ENCODE measurements at places on chromosomes 7 and 10. TPM values are rescaled to one million over a fixed set of nuclear protein-coding genes. Genes with fewer than 3 reads are reported as not detected.

DNA sequence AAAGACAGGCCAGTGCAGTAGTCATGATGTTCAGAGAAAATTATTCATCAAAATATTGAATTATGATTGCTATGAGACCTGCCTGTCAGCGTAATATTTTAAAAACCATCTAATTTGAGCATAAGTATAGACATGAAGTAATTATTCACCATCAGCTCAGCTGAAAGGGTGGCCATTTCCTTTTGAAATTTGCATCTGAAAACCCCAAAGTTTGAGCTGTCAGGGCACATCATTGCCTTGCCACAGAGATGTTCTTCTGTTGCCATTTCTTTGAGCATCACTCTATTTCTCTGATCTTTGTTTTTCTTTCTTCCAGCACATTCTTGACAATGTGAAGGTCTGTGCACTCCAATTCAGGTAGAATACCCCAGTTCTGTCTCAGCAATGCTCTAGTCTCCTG, 147.5 kb upstream of the RHOBTB1 start:
- no peak overlapping the region for H3K27ac ChIP-seq
- H3K4me3 ChIP-seq = no peak overlapping the region
- DNase-seq = no peak
- no peaks in the 10 kb centered on the region for H3K27me3 ChIP-seq

GRCh38 chr10:113438652-113439051, 114.2 kb upstream of the HABP2 start:
- H3K36me3 ChIP-seq = no peaks in the 10 kb centered on the region
- no peaks in the 10 kb centered on the region for H3K27me3 ChIP-seq
- no peak overlapping the region for H3K4me3 ChIP-seq
- no peak overlapping the region for H3K27ac ChIP-seq
- no peaks in the 10 kb centered on the region for H3K4me1 ChIP-seq

- peaks cover 47% of the 10 kb centered on the region for H3K27me3 ChIP-seq
- H3K4me1 ChIP-seq = peaks cover 8% of the 10 kb centered on the region
- H3K4me3 ChIP-seq = no peak overlapping the region
- H3K27ac ChIP-seq = no peak overlapping the region
- DNase-seq = no peak
These were observed 167.9 kb downstream of the FRMD4A start for GRCh38 chr10:14162629-14163344.

DNA sequence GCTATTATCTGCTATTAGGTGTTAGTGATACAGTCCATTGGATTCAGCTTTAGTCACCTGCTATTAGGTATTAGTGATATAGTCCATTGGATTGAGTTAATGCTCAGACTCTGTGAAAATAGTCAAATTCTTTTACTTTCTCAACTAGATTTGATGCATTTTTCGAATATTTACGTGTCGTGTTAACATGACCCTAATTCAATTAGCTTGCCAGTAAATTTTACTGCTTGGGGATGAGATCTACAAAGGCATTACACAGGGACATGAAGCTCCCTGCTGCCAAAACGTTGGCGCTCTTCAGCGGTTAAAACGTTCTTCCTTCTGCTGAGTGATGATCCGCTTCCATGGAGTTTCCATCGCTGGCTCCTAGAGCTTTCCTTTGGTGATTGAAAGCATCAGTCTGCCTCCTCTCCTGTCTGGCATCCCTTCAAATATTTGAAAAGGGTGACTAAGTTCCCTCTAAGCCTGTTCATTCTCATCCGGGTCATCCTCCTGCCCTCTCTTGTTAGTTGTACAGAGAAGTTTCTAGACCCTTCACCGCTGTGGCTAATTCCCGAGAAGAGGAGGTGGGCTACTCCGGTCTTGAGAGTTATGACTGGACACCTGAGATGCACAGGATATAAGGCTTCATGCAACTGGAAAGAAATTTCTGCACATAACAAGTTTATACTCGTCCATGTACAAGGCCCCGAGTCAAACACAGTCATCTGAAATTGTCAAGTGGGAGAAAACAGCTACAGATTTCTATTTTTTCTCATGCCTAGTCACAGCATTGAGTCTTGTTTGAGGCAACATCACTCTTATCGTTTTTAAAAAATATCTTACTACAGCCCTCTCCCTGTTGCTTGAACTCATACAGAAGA, 254.0 kb downstream of the KLF6 start:
- DNase-seq = no peak
- no peaks in the 10 kb centered on the region for H3K27me3 ChIP-seq
- no peaks in the 10 kb centered on the region for H3K36me3 ChIP-seq
- no peaks in the 10 kb centered on the region for H3K4me1 ChIP-seq
- H3K27ac ChIP-seq = no peak overlapping the region
- H3K4me3 ChIP-seq = no peak overlapping the region

DNA sequence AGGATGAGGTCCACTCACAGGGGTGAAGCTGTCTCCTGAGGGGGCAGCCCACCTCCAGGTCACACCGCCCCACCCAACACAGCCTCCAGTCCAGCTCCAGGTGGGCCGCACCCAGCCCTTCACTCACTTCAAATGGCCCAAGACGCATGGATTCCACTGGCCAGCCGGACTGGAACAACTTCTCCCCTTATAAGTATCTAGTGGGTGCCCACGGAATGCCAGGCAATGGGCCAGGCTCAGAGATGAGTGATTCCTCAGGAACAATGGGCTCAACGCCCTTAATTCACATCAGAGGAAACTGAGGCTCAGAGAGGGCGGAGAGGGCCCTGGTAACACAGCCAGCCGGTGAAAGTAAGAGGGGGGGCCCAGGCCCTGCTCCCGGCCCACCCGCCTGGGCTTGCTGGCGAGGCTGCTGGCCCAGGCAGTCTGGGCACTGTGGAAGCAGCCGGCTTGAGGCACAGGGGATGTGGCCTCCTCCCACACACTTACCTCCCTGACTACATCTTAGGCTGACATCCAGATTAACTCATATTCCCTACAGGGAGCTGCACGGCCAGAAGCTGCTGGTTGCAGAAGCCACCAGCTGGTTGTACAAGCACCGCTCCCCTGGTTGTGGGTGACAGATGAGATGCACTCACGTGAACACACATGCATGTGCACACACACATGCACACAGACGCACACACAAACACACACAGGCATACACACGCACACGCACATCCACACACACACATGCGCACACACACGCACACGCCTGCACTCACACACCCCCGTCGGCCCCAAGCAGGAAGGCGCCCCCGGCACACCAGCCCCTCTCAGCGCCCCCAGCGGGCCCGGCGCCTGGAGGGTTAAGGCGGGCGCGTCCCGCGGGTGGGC, 1.0 kb upstream of the FAM20C start:
- peaks cover 13% of the 10 kb centered on the region for H3K36me3 ChIP-seq
- no peaks in the 10 kb centered on the region for H3K27me3 ChIP-seq
- peak overlapping the region; percentile 89 for H3K27ac ChIP-seq
- peak overlapping the region; percentile 73 for H3K4me3 ChIP-seq
- H3K4me1 ChIP-seq = peaks cover 45% of the 10 kb centered on the region

GRCh38 chr10:117926491-117926890, 120.2 kb downstream of the RAB11FIP2 start:
- no peaks in the 10 kb centered on the region for H3K4me1 ChIP-seq
- no peaks in the 10 kb centered on the region for H3K27me3 ChIP-seq
- H3K27ac ChIP-seq = no peak overlapping the region
- no peak for DNase-seq
- H3K4me3 ChIP-seq = no peak overlapping the region

DNA sequence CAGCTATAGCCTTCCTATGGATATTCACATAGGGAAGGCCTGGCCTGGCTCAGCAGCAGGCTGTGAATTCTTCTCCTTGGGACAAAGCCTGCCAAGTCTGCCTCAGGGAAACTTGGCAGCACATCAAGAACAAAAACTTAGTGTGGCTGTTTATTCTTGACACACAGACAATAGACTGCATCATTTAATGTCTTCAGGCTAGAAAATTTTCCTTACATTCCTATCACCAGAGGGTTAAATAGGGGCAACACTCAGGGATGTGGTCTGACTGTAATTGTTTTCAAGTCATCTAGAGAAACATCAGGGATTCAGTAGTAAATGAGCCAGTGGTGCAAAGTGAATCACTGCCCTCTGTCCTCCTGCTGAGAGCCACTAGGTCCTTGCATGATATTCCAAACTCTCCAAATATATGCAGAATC, 137.3 kb downstream of the SEMA3C start:
- H3K27me3 ChIP-seq = no peaks in the 10 kb centered on the region
- H3K4me3 ChIP-seq = no peak overlapping the region
- H3K27ac ChIP-seq = no peak overlapping the region
- H3K4me1 ChIP-seq = peaks cover 55% of the 10 kb centered on the region

The CTNNA3 gene
- 18.2 TPM for total RNA-seq

The AGR2 gene
- total RNA-seq = 32.1 TPM

The RADIL gene
- total RNA-seq = 21.6 TPM

The CTTNBP2 gene
- total RNA-seq = 39.7 TPM

All from stomach (tissue), 19 donors.